Activated T-cell treated with anti-CD3 and anti-CD28 coated beads, Interleukin-2, amount 50 U/mL, for 72 hours (primary cell): ENCODE measurements at places on chromosomes 11 and 22. TPM values are rescaled to one million over a fixed set of nuclear protein-coding genes. Genes with fewer than 3 reads are reported as not detected.

- no peak for DNase-seq
Observed at GRCh38 chr11:121929581-121929980, 186.4 kb downstream of the BLID start.

- DNase-seq, result no peak
Observed at GRCh38 chr11:87359401-87359800, 321.7 kb downstream of the TMEM135 start.

GRCh38 chr11:91804042-91804441 is 420.6 kb upstream of the FAT3 start:
- no peak for DNase-seq

DNA sequence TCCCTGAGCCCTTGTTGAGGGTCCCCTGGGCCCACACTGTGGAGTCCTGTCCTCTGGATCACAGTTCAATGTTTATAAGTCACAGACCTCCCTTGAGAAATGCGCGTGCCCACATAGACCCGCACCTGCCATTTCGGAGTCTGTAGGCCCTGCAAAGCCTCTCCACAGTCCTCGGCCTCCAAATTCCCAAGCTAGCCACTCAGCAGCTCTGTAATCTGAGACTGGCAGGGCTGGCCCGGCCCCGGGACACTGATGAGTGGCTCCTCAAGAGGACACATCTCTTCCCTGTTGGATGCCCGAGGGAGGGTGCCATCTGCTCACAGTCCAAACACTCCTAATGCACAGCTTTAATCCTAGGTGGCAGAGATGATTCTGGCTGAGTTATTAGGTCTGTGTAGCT is 39.1 kb downstream of the B3GAT1 start:
- no peak for DNase-seq

DNA sequence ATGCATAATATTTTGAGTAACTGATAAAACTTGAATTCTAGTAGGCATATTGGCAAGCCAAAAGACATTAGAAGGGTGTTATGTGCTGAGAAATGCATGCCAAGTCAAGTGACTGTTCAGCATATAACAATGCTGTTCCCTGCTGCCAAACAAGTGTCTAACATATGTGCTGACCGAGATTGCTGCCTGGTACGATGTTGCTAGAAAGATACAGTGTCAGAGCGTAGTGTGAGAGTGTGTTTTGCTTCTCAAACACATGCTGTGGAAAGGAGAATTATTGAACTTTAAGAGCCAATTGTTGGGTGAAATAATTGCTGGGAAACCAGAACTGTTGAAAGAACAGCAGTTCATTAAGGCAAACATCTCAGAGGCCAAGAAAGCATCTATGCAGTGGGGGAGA is 71.3 kb upstream of the GRIA4 start:
- DNase-seq, result no peak

DNA sequence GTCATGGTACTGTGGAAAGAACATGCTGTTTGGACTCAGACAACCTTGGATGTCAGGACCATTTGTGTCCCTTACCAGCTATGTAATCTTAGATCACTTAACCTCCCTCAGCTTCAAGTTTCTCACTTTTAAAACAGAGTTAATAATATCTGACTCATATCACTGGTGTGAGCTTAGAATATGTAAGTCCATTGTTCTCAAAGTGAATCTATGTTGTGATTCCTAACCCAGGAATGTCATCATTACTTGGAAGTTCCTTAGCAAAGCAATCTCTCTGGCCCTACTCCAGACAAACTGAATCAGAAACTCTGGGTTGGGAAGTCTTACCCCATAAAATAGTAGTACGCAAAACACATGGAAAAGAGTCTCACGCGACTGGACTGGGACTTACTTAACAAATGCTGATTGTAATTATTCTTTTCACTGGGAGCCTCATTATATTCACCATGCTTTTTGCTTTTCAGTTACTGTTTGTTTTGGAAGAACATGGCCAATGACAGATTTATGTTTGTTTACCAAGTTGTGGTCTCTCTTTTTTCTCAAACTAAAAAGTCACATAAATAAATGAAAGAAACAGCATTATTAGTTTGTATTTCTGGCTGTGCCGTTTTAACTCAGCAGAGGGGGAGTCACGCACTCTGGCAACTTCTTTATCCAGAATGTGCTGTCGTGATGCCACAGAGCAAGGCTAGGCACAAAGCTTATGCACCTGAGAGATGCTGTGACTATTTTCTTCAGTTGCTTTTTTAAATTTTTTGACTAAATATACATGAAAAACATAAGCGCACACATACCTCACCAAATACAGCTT is 217.7 kb upstream of the CTSC start:
- no peak for DNase-seq

- DNase-seq, result no peak
Observed at GRCh38 chr22:33389936-33390335, 331.8 kb upstream of the SYN3 start.

DNA sequence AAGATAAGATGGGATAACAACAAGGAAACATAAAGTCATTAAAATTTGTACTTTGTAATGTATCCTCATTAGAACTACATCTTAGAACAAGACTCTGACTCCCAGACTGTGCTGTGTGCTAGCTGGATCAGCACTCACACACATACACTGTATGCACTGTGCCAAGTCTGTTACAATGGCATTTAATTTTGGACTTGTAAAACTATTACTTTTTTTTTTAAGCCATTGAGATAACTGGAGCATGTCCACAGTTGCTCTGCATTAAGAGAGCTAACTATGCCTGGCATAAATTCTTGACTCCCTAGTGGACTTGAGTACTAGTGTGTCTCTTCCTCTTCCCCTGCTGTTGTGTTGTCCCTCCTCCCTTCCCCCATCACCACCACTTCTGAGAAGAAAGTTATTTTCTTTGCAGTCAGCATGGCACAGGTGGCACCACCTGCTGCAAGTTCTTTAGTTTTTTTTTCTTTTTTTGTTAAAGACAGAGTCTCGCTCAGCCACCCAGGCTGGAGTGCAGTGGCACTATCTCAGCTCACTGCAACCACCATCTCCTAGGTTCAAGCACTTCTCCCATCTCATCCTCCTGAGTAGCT is 268.6 kb downstream of the TMEM135 start:
- DNase-seq, result no peak

- no peak for DNase-seq
Observed at GRCh38 chr11:32893093-32893342, 407 bp downstream of the QSER1 start.

The CCDC87 gene
- total RNA-seq, result 0.10 TPM

GRCh38 chr11:30018495-30018894 is 1.7 kb upstream of the KCNA4 start:
- no peak for DNase-seq

The LMF2 gene
- 64.9 TPM for total RNA-seq

The SOX10 gene
- total RNA-seq, result not detected

The LYVE1 gene
- not detected for total RNA-seq

The CARD10 gene
- not detected for total RNA-seq

The TRPT1 gene
- total RNA-seq, result 19.7 TPM

GRCh38 chr11:124861670-124862069 is 3.6 kb upstream of the ROBO3 start:
- no peak for DNase-seq
